Fibroblast of skin of left quadriceps (primary cell): ENCODE measurements at places on chromosomes 3 and 15.

DNA sequence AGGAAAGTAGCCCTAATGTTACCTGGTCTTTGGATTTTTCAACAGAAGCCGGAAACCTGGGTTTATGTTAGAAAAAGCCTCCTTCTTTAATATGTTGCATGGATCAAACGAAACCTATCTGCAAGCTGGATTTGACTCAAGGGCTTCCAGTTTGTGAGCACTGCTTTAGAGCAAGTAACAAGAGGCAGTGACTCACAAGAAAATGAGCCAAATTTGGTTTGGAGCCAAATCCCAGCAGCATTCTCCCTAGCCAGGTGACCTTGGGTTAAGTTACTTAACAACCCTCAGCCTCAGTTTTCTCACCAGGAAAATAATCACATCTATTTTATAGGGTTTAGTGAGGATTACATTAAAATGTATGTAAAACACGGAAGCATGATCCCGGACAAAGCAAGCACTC, 215.2 kb upstream of the PRICKLE2 start:
- peak; percentile 73 for DNase-seq

- no peak for DNase-seq
Measured at GRCh38 chr15:80186066-80186465, 33.3 kb downstream of the FAH start.

DNA sequence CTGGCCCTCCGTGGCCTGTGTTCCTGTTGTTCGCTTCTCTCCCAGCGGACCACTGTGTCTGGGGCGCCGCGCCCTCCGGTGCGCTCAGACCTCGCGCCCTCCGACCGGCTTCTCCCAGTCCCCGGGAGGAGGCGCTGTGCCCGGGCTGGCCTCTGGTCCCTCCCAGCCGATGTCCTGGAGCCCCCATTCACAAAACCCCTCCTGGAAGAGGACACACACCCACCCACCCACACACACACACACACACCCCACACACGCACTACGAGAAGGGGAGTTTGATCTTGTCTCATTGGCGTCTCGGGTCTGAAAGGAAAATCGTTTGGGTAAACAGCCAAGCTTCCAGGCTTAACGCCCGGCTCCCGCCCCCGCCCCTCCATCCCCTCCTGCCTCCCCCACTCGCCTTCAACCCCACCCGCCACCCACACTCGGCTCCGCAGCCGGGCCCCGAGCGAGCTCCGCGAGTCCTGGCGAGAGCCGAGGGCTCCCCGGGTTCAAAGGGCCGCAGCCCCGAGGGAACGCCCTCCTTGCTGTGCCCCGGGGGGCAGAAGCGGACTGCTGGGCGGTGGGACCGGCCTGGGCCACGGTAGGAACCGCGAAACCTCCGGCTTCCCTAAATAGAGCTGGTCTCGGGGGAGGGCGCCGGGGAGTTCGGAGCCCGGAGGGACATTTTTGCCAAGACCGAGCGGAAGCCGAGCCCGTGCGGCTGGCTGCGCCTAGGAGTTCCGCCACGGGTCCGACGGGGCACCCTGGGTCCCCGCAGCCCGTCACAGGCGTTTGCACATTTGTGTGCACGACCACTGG, 23.6 kb downstream of the NR2F2 start:
- DNase-seq = no peak

- DNase-seq = peak; percentile 18
Measured at GRCh38 chr15:59879506-59880265, 124.4 kb upstream of the FOXB1 start.

GRCh38 chr3:44762690-44763089, 1.1 kb downstream of the KIF15 start:
- DNase-seq = no peak
